Activated CD4-positive, alpha-beta T cell treated with anti-CD3 and anti-CD28 coated beads, Interleukin-2, amount 10 ng/mL, durations not matched to agents 7 days and 5 days (primary cell): ENCODE measurements at places on chromosomes 13 and 19.
A peak's percentile ranks its signal among the peaks of the same experiment; 100 is the strongest.

DNA sequence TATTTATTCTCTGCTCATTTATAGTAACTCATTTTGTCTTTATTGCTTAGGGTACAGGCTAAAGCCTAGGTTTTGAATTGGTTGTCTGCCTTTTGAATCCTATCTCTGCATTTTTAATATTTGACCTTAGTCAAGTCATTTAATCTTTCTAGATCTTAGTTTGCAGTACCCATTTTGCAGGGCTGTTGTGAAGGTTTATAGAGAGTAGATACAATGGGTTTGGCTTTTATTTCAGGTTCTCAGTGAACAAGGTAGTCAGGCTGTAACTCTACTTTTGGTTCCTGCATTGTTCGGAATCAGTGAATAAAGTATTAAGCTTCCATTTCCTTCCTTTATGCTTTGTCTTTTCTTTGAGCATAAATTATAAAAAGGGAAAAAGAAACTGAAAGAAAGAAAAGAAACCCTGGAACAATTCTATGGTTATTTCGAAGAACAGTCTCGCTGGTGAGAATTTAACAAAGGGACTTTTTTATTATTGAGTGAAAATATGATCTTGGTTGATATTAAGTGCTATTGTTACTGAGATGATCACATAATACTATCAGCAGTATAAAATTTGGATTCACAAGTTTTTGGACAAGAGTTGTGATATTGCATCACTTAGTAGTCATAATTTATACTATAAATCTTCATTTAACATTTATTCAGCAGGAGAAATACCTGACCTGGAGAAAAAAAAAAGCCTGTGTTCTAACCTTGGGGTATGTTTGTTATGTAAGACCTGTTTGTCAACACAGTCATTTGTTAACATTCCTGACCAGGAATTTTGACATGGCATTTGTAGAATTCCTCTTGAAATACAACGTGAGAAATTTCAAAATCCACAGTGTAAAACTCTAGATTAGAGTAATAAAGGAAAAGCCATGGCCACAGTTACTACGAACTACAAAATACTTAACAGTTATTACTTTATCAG is 91.3 kb downstream of the ZMYM2 start:
- DNase-seq = no peak

DNA sequence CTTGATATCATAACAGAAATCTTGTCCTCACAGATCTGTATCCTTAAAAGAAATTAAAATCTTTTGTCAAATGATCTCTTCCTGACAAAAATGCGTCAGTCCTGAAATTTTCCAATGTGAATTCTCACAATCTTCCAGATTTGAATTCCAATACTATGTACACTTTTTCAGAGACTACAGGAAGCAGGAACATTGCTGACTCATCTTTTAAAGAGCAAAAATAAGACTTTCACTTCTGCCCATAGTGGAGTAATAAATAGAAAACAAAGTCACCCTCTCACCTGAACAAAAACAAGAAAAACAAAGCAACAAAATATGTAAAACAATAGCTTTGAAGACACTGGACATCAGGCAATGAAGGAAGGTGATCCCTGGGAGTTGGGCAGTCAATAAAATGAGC is 167.0 kb upstream of the IPO5 start:
- no peak for DNase-seq

DNA sequence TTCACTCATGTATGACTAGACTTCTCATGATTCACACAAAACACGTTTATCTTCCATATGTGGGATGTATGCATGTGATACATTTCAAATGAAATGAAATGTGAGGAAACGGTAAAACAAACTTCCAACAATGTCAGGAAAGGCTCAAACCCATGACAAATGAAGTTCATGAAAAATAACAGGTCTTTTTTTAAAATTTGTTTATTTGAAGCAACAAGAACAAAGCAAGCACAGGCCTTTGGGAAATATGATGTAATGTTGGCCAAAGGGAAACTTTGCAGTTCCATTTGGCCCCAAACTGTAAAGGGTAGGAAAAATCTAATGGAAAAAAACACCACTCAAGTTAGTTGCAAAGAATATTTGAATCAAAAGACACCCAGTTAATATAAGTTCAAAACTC is 463.8 kb upstream of the ARGLU1 start:
- DNase-seq = no peak

DNA sequence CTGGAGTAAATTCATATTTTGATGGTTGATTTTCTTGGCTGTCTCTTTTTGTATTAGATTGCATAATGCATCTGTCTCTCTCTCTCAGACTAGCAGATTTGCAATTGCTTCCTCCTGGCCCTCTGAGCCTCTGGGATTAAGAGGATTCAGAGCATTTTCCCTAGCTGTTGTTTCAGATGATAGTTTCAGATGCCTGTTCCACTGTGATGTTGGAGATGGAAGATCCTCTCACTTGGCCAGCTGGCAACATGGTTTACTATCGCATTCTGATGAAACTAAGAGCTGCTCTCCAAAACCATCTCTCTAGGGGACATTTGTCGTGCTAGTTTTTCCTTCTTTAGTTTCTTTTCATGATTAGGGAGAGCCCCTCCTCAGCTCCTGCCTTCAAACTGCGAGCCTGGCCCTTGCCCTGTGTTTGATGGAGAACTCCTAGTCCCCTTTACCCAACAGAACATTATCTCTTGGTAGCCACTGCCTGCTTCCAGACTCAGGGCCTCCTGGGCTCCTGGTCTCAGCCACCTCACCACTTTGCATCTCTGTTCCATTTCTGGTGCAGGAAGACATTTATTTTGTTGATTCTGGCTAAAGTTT is 244.6 kb downstream of the B3GLCT start:
- DNase-seq = no peak

- DNase-seq = no peak
These were observed 39.8 kb upstream of the TPM4 start for GRCh38 chr19:16036397-16036925.

DNA sequence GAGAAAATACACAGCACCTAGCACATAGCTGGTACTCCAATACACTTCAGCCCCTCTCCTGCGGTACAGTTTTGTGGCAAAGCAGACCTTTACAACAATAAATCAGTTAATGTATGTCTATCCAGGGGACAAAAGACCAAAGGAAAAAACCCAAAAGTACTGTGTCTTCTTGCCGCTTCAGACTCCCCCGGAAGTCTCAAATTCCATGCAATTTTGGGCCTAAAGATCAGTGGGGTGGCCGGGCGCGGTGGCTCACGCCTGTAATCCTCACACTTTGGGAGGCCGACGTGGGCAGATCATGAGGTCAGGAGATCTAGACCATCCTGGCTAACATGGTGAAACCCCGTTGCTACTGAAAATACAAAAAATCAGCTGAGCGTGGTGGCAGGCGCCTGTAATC is 16.2 kb downstream of the CARS2 start:
- no peak for DNase-seq

- DNase-seq = no peak
These were observed 581.5 kb upstream of the KLF12 start for GRCh38 chr13:74715718-74716117.

DNA sequence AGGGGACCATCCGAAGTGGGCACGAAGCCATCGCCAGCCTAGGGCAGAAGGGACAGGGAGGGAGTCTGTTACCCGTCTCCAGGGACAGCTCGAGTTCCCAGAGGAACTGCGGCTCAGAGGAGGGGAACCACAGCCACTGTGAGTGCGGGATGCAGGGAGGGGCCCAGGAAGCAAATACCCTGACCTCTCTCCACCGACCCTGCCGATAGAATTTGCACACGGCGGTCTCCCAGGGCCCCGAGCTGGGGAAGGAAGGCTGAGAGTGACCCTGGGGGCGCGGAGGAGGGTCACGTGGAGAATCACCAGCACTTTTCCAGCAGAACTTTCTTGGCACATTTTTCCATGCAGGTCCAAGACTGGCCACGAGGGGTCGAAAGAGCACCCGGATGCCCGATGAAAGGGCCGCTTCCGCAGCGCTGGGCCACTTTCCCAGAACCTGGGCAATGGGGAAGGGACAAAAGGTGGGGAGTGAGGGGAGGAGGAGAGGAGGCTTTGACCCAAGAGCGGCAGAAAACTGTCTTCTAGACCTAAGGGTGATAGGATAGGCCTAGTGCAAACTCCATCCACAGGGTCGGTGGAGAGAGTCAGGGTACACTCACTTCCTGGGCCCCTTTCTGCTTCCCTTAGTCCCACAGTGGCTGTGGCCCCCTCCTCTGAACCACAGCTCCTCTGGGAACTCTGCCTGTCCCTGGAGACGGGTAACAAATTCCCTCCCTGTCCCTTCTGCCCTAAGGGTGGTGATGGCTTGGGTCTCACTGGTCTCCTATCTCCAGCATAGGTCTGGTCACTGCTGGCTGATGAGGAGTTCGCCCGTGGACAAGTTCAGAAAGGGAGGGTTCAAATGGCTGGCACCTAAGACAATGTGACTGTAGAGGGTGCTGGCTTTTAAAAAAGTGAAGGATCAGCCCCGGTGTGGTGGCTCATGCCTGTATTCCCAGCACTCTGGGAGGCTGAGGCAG is 5.3 kb upstream of the GPR4 start:
- peak; percentile 40 for DNase-seq

DNA sequence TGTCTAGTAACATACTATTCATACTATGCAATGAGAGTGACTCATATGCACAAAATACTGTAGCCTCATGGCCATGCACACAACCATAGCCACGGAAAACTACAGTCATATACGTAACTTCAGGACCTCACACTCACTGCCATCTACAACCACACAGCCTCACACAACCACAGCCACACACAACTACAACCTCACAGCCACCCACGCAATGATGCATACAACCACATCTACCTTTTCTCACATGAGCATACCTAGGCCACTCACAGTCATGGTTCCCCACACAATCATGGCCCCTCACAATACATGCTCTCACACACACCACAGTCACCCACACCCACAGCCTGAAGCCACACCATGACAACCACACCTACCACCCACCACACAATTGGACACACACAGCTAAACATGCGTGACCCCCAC is 8.7 kb upstream of the TNFSF14 start:
- DNase-seq = peak; percentile 24
